ENCODE measurements at places on chromosomes 1 and 21.

GRCh38 chr1:229268505-229268904 lies 2.4 kb upstream of the RAB4A start:
- no peak for DNase-seq

DNA sequence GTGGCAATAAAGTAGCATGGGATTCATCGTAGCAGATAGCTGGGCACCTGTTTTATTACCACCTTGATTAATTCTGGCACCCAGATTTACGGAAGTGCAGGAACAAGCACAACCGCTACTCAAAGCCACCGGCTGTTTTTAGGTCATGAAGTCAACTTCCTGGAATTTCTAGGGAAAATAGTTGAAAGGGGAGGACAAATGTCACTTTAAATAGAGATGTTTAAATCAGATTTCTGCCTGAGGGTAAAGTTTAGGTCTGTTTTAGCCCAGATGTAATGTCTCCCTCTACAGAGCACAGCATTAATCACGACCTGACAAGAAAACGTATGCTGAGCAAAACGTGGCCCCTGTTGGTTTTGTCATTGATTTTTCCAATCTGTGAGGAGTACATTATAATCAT lies 8.0 kb downstream of the ADGRL2 start:
- DNase-seq, result no peak

GRCh38 chr21:42581336-42581992 lies 67.8 kb downstream of the SLC37A1 start:
- no peak for DNase-seq

- no peak for DNase-seq
Measured at GRCh38 chr1:23854568-23854967, 13.5 kb downstream of the FUCA1 start.

- DNase-seq, result no peak
Measured at GRCh38 chr1:9150582-9151327, 21.9 kb upstream of the GPR157 start.

- DNase-seq, result peak; percentile 49
Measured at GRCh38 chr1:101071470-101071891, 45.9 kb upstream of the DPH5 start.

Measured in NCI-H345 (cell line).